ENCODE measurements at places on chromosomes 2 and 18.
A peak's percentile ranks its signal among the peaks of the same experiment; 100 is the strongest.

DNA sequence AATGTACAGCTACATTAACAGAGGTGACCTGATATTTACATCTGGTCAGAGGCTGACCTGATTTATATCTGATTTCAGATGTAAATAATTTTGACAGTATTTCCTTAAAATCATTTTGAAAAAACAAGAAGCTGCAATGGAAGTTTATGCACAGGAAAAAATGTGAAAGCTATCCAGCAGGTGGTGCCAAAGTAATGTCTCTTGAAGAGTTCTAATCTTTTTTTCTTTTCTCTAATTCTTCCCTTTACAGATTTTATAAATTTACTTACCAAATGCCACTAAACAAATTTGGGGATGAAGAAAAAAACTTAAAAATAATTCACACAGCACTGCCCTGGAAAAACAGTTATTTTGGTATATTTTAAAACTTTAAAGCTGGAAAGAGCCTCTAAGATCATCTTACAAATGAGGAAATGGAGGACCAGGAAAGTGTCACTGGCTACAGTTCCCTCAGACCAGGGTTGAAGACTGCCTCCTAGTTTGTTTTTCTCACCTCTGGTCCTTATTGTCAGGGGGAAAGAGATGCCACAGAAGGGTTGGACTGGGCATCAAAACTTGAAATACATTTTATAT is 16.4 kb upstream of the FBLN7 start:
- no peak for DNase-seq

DNA sequence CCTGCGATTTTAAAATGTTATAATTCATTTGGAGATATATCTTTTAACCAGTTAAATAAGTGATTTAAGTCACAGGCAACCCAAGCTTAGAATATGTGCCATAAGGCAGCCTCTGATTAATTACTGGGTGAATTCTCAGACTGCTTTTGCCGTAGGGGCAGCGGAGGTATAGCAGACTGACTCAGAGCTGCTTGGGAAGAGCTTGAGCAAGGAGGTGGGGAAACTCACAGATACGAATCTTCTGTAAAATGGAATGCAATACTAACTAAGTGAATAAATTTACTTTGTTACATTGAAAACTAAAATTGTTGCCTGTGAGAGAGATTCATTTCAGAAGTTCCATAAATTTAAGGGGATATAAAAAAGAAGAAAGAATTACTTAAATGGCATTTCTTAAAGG is 115.4 kb downstream of the KYNU start:
- DNase-seq = no peak

DNA sequence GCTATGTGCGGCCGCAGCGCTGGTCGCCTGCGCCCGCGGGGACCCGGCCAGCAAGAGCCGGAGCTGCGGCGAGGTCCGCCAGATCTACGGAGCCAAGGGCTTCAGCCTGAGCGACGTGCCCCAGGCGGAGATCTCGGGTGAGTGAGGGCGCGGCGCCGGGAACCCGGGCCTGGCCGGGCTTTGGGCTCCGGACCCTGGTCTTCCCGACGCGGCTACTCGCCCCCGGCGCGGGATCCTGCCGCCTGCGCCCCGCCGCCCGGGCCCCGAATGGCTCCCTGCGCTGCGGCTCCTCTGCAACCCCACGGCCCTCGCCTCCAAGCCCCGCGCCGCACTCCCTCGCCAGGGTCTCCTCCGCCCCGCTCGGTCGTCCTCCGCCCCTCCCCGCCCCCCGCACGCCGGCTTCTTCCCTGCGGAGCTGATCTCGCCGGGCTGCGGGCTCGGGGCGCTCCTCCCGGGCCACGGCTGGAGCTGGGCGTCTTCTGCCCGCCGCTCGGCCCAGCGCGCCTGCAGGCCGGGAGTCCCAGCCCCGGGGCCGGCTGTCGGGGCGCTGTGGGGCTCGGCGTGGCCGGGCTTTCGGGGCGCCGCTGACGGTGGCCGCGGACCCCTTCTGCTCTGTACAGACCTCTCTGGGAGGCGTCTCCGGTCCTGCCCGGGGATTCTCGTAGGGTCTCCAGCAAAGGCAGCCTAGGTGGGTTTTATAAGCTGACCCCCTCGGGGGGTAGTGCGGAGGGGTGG is 652 bp downstream of the GPC1 start:
- peak; percentile 68 for DNase-seq

GRCh38 chr2:83969085-83969484 is 490.0 kb downstream of the SUCLG1 start:
- DNase-seq = no peak

DNA sequence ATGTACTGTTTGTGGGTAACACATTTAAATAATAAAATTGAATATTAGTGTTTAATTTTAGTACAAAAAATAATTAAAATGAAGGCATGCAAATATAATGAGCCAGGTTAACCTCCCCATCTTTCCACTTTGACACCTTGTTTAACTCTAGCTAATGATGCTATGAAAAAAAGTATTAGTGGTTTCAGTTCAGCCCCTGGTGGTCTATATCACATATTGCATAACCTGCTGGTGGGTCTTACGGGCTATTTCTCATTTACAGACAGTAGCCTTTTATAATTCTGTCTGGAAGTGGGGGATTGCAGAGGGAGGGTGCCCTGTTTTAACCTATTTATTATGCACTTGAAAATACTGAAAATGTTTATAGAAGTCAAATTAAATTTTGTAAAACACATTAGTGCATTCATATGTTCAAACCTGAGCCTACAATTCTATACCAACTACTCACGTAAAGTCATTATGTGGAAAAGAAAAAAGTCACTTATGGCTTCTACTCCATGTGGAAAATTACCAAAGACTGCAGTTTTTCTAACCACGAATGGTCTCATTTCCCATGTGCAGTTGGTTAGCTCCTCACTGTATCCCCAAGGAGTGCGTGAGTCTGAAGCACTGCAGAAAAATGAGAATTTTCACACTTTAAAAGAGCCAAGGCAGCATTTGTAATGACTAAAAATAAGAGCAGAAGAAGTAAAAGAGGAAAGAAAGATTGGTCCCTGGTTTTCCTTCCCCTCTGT is 381.0 kb downstream of the MTX2 start:
- no peak for DNase-seq

DNA sequence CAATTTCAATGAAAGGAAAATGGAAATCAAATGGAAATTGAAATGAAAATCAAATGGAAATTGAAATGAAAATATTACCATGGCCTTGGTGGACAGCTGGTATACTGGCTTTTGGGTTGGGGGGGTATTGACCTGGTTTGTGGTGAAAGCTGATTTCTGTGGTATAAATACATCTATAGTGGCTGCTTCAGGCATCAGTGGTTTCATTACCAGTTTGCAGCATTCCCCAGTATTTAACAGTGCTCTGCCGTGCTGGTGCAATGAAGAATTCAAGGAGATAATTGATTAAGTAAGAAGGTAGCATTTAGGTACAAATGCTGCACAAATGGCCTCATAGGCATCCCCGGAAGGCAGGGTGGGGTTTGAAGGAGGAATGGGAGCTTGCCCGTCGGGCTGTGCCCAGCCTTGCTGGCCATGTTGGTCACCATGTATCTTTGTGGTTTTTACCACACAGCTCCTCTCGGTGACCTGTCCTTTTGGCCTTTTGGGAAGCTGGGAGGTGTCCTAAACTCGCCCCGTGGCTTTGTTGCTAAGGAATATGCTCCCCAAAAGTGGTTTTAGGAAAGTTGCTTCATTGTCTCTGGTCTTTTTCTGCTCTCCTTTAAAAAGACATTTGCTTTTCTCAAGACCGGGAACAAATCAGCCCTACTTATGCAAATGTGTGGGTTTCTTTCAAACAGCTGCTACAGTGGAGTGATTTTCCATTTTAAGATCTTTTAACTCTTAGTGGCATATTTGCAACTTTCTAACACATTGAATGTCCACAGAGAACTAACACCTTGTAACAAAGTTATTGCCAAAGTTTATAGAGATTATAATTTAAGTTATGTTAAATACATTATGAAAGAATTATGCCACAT is 28.6 kb downstream of the SNTG2 start:
- no peak for DNase-seq

DNA sequence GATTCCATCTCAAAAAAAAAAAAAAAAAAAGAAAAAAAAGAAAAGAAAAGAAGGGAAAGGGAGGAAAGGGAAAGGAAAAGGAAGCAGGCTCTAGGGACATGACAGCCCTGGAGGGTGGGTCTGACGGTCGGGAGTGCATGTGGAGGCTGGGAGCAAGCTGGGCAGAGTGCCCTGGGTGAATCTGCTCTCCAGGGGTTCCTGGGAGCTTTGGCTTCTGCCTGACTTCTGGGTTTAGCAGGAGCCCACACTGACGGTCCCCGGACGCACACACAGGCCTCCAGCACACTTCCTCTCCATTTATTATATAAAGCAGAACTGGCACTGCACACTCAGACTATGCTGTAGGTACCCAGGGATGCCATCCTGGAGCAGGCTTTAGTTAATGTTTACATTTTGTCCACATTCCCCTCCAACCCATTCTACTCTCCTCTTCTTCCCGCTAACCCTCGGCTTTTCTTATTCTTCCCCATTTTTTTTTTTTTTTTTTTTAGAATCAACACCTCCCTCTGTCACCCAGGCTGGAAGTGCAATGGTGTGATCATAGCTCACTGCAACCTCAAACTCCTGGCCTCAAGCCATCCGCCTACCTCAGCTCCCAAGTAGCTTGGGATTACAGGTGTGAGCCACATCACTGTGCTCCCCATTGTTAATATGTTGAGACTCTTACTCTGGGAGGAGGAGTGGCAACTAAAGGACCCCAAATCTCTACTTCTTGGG is 151.1 kb upstream of the SLC1A4 start:
- DNase-seq = peak; percentile 49

DNA sequence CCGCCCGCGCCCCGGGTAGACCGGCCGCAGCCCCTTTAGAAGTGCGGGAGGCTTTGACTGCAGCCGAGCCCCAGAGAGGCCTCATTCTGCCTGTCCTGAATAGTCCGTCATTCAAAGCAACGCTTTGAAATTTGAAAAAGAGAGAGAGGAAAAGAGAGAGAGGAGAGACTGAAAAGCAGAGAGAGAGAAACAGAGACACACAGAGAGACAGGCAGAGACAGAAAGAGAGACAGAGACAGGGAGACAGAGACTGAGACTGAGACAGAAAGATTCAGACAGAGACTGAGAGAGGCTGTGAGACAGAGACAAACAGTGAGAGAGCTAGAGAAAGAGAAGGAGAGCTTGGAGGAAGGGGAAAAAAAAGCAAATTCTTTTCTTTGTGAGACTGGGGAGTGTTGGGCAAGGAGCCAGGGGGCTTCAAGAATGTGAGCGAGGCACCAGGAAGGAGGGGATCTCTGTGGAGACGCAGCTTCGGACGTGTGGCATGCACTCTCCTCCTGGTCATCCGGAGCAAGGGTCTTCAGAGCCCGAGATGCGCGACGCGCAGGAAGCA is 73.1 kb downstream of the MYCN start:
- DNase-seq = no peak

GRCh38 chr2:220123751-220124150 is 496.3 kb downstream of the SLC4A3 start:
- no peak for DNase-seq

- DNase-seq = peak; percentile 77
Measured at GRCh38 chr2:36356298-36356989, 866 bp downstream of the CRIM1 start.

DNA sequence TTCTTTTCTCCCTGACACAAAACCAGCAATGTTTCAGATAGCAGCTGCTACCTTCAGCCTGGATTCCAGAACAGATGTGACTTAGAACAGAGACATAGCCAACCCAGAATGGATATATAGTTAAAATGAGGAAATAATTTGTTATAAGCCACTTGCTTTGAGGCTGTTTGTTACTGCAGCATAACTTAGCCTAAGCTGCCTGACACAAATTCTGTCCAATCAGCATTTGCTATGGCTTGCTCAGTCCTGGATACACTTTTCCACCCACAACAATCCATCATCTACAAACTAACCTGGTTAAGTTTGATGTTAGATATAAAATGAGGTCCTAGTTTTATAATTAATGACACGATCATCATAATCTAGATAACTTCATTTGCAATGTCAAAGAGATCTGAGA is 480.4 kb downstream of the NR4A2 start:
- no peak for DNase-seq

- no peak for DNase-seq
Measured at GRCh38 chr18:3281456-3282400, 19.8 kb downstream of the MYL12B start.

Measured in tibial artery (tissue), 4 donors.